ENCODE measurements at places on chromosomes 7 and 10.
A peak's percentile ranks its signal among the peaks of the same experiment; 100 is the strongest.

- peak; percentile 6 for DNase-seq
Observed at GRCh38 chr10:29804025-29804852, 169.5 kb upstream of the SVIL start.

- DNase-seq: no peak
Observed at GRCh38 chr7:42611289-42611928, 300.5 kb downstream of the C7orf25 start.

- no peak for DNase-seq
Observed at GRCh38 chr7:55250313-55250712, 114.8 kb upstream of the LANCL2 start.

- no peak for DNase-seq
Observed at GRCh38 chr10:122093076-122093475, 104.1 kb downstream of the TACC2 start.

- DNase-seq: no peak
Observed at GRCh38 chr7:17307558-17307957, 9.1 kb downstream of the AHR start.

- DNase-seq: no peak
Observed at GRCh38 chr7:69696054-69696591, 97.8 kb downstream of the AUTS2 start.

GRCh38 chr10:96902731-96903358, 70.7 kb downstream of the LCOR start:
- DNase-seq: no peak

GRCh38 chr7:80779456-80779855, 139.4 kb downstream of the SEMA3C start:
- no peak for DNase-seq

GRCh38 chr10:125979976-125980375, 83.6 kb downstream of the FANK1 start:
- DNase-seq: no peak

DNA sequence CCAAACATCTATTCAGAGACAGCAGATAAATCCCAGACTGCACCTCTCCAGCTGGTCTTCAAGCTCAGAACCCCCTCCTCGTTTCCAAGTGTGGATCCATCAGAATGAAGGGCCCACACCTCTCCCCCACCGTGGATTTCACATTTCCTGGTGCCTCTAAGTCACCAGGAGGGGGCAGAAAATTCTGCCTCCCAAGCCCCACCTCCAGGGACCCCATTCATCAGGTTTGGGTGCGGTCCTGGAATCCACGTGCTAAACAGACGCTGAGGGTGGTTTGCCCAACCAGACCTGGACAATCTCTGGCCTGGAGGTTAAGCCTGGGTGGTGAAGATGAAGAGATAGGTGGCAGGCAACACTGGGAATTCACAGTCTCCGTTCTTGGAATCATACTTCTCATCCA, 92.4 kb downstream of the WDR11 start:
- DNase-seq: no peak

- no peak for DNase-seq
Observed at GRCh38 chr10:111098679-111099437, 22.0 kb downstream of the ADRA2A start.

DNA sequence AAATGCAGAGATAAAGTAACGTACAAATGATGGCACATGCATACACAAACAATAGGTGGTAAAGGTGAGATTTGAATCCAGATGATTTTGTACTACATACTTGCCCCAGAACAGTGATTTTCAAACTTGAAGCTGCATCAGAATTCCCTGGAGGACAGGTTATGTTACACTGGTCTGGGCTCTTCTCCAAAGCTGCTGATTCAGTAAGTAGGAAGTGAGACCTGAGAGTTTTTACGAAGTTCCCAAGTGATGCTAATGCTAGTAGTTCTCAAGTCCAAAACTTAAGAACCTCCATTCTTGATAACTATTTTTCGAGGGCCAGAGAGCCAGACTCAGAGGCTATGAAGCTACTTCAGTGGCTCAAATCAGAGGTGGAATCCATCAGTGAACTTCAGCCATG, 159.0 kb upstream of the POM121L12 start:
- no peak for DNase-seq

- DNase-seq: no peak
Observed at GRCh38 chr7:125253452-125254190, 324.0 kb upstream of the POT1 start.

GRCh38 chr7:1727812-1728570, 57.9 kb downstream of the ELFN1 start:
- DNase-seq: no peak

DNA sequence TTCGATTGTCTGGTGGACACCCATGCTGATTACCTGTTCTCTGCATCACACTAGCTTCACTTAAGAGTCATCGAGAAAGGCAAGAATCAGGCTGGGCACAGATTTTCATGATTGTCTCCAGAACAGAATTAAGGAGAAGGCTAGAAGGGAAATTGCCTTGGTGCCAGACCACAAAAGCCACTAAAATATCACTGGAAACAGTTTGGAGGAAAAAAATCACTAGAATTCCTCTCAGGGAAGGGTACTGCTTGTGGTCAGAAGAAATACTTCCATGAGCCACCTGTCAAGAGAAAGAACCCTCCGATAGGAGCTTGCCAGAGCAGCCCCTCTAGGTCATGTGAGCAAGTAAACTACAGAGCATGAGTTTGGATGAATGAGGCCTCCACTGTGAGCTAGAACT, 269.3 kb upstream of the TEX47 start:
- DNase-seq: no peak

GRCh38 chr10:46530249-46531186, 25.9 kb downstream of the GPRIN2 start:
- DNase-seq: no peak

DNA sequence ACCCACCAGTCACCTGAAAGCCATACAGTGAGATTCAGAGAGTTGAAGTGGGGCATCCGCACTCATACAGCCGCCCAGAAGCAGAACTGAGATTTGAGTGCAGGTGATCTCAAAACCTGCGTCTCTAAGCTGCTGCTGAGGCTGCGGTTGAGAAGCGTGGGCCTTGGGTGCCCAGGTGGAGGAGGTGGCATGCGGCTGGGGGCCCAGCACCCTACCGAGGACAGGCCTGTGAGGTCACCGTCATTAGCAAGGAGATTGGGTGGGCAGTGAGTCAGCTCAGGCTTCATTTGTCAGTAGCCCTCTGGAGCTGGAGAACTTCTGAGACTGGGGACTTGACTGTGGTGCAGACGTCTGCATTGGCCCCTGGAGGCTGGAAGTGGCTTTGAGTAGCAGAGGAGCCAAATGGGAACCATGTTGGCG, 29.8 kb downstream of the ZMIZ1 start:
- DNase-seq: no peak

DNA sequence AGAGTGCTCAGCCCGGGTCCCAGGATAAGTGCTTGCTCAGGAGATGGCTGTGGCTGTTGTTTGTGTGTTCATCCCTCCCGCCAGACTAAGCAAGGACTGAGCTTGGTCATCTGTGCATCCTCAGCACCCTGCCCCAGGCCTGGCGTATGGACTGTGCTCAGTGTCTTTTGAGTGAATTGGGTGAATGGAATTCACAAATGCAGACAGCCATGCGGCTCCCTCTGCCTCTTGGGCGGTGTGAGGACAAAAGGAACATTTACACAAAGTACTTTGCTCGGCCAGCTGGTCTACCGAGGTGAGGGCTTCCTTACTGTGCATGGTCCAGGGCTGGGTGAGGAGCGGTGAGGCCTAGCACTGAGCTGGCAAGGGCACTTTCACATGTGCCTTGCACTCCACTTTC, 120.2 kb downstream of the CDH23 start:
- DNase-seq: no peak

GRCh38 chr7:159114981-159115380, 29.7 kb downstream of the VIPR2 start:
- DNase-seq: no peak

DNA sequence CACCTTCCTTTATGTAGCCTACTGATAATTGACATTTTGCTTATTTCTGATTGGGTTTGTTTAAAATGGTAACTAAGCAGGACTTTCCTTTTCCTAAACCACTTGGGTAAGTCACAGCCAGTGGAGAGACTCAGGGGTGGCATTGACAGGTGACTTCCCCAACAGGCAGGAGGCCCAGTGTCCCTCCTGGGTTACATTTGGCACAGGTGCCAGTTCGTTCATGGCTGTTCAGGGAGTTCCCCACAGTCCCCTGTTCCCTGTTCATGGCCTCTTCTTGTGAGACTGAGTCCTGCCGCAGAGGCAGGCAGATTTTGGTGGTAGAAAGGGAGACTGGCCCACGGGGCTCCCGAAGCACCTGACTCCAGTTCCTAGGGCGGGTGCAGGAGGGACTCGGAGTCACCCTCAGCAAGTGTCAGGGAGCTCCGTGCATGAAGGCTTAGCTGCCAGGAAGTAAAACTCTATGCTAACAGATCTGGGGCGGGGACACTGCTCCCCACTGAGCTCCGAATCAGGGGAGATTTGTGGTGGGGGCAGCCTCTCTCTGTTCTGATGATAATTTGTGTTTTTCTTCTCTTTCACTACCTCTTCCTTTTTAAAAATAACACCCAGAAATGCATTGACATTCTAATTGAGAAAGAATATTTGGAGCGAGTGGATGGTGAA, 84.1 kb downstream of the EZH2 start:
- DNase-seq: no peak
